H4 (cell line): ENCODE measurements at places on chromosomes 1 and 21. TPM values are rescaled to one million over a fixed set of nuclear protein-coding genes. Genes with fewer than 3 reads are reported as not detected.
A peak's percentile ranks its signal among the peaks of the same experiment; 100 is the strongest.

DNA sequence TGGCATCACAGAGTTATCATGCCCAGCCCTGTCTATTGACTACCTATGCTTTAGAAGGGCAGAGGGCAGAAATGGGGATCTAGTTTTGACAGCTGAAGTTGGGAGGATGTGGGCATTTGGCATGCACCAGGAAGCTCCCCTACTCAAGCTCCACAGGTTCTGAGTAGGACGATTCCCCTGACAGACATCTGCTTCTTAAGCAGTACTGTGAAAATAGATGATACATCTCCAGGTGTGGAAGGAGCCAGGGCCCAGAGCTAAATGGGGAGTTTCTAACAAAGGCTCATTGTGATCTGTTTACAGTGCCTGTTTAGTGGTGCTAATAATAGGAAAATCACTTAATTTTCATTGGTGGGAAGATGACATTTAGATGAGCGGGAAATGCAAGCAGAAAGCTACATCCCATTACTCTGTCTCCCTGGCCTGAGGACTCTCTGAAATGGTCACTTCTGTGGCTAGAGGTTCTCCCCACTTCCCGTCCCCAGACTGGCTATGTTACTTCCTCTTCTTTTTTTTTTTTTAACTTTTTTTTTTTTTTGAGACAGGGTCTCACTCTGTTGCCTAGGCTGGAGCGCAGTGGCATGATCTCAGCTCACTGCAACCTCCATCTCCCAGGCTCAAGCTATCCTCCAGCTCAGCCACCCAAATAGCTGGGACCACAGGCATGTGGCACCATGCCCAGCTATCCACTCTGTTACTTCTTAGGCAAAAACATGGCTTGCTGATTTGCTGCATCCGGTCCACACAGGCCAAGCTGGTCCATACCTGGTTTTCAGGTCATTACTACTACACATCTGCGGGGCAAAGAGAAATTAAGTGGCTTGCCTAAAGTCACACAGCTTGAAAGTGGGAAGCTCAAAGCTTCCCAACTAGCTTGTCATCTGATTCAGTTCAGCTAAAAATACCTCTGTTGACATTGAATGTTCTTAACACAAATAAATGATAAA is 23.2 kb upstream of the CNIH3 start:
- DNase-seq = peak; percentile 99

GRCh38 chr1:87717157-87717670 is 388.5 kb downstream of the LMO4 start:
- DNase-seq = no peak

DNA sequence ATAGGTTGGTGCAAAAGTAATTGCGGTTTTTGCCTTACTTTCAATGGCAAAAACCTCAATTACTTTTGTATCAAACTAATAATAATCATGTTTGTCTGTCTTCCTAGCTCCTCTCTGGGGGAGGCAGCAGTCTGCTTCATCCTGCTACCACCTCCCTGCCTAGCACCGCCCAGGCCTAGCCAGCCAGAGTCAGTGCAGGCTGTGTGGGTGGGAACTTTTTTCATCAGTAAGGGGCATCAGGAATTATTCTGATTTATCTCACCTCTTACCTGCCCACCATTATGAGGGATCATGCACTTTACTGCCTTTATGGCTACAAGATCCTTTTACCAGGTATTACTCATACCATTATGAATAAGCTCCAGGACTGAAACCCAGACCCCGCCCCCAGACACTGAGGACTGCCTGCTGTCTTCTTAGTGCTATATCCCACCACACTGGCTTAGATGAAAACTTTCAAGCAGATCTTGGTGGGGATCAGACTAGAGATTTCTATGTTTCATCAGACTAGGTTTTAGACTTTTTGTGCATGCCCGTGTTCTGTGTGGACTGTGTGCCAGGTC is 116.4 kb downstream of the PBX1 start:
- no peak for DNase-seq

GRCh38 chr1:109615879-109616278 is 3.5 kb downstream of the GNAT2 start:
- DNase-seq = no peak

GRCh38 chr1:42943166-42943565 is 15.5 kb downstream of the SLC2A1 start:
- peak; percentile 99 for DNase-seq

- DNase-seq = no peak
Observed at GRCh38 chr1:167913895-167914496, at the start of gene ADCY10. ADCY10 (minus strand) TSS chr1:167914134; CDS start chr1:167905140, 8,994 bp downstream.

GRCh38 chr21:41883582-41883981 is 4.4 kb upstream of the PRDM15 start:
- DNase-seq = no peak

DNA sequence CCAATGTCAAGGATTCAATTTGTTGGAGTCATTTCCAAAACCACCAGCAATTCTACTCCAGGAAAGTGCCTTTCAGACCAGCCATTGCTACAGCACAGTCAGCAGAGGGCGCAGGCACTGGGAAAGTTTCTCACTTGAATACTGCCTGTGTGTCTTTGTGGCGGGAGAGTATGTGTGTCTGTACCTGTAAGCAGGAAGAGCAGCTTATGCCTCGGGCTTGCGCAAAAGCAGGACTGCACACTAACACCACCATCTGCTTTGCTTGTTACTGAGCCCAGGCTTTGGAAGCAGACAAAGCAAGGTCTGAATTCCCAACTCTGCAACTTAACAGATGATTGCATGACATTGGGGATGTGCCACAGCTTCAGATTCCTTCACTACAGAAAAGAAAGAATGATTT is 7.0 kb upstream of the CTSE start:
- peak; percentile 75 for DNase-seq

DNA sequence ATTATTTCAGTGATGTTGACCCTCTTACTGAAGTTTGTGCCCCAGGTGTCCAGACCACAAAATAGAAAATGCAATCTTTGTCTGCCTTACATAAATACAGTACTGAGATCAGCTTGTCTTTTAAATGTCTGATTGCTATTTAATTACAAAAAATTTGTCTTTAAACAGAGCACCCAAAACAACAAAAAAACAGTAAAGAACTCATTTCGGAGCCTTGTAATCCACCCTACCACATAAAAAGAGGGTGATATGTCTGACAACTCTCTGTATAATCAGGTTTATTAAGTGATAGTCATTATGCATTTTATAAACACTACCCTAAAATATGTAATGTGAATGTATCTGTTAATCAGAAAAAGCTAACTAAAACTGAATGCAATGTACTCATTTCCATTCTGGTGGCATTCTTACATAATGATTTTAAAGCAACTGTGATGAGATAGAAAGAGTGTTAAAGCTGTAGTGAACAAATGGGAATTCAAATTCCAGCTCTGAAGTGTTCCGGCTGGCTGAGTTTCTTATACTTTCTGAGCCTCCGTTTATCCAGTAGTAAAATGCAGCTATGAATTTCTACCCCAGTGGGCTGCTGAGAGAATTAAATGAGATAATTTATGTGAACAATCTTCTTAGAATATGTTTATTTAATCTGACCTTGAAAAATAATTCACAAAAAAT is 486.6 kb downstream of the USP25 start:
- DNase-seq = no peak

DNA sequence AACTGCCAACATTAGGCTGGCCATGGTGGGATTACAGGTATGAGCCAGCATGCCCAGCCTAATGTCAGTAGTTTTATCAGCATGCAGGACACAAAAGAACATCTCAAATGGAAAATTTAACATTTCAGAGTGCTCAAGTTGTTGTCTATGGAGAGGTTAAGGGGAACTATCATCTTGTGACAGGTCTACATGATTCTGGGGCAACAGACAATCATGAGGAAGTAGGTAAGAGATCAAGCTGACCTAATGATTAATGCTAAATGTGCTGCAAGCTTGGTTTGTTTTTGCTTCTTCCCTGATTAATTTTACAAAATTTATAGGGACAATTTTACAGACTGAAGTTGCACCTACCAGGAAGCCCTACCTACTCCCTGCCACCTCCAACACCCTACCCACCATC is 36.6 kb downstream of the FMO4 start:
- DNase-seq = no peak

- DNase-seq = no peak
Observed at GRCh38 chr1:202167708-202168415, 7.5 kb upstream of the PTPN7 start.

DNA sequence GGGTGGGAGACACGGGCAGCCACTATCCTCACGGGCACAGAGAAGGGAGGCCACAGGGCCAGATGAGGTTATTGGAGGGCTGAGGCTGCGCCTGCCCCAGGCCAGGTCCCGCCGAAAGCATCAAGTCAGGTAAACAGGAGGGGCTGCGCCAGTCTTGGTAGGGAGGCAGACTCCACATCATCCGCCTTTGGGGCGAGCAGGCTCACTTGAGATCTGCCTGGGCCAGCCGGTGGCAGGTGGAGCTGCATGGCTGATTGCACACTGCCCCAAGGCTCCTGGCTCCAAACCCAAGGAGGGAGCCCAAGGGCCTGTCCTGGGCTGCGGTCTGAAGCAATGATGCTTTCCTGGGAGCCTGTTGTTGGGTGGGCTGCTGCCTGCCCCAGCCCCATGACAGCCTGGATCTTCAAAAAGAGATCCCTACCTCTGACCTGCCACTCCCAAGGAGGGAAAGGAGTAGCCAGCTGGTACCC is 4.6 kb downstream of the SMIM1 start:
- no peak for DNase-seq

- DNase-seq = peak; percentile 30
Observed at GRCh38 chr1:21042929-21043605, 133.6 kb downstream of the EIF4G3 start.

The TNFRSF25 gene
- 0.10 and 0.81 TPM in 2 replicates for total RNA-seq

The OR2L13 gene
- total RNA-seq = 0.12 TPM in 1 of 2 replicates, not detected in the other

The AUNIP gene
- 8.7 and 12.4 TPM in 2 replicates for total RNA-seq

The ERICH3 gene
- 0.29 TPM in 1 of 2 replicates, not detected in the other for total RNA-seq

The C1orf167 gene
- total RNA-seq = not detected in 2 replicates

The VCAM1 gene
- 38.4 and 54.9 TPM in 2 replicates for total RNA-seq

The RGS4 gene
- 0.25 and 0.31 TPM in 2 replicates for total RNA-seq

The LRRC42 gene
- total RNA-seq = 56.6 and 64.3 TPM in 2 replicates

The TMEM82 gene
- not detected in 2 replicates for total RNA-seq
